Glutamatergic neuron (in vitro differentiated cells): ENCODE measurements at places on chromosomes 2 and 18. TPM values are rescaled to one million over a fixed set of nuclear protein-coding genes. Genes with fewer than 3 reads are reported as not detected.

LAMA3 gene
- 2.1 TPM for total RNA-seq

KCNG2 gene
- 1.6 TPM for total RNA-seq

DNA sequence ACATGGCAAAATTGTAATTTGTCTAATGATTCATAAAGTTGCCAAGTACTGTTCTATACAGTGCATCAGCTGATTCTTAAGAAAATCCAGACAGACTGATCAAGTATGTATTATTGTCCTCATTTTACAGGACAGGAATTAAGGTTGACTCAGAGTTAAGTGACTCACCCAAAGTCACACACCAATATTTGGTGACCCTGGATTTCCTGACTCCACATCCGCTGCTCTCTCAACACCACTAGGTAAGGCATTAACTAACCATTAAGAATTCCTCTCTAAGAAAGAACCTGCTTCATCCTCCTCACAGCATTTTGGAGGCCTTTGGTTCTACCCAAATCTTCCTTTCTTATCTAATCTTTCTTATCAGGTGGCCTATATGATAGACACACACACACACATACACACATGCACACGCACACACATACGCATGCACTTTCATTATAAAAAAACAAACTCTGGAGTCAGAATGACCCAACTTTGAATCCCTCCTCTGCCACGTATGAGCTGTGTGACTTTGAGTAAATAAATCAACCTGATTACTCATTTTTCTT lies 150.8 kb downstream of the ANKRD44 start:
- H3K4me3 ChIP-seq: no peak overlapping the region
- peaks cover 14% of the 10 kb centered on the region for H3K4me1 ChIP-seq
- H3K27ac ChIP-seq: no peak overlapping the region
- peaks cover 5% of the 10 kb centered on the region for H3K36me3 ChIP-seq

DNA sequence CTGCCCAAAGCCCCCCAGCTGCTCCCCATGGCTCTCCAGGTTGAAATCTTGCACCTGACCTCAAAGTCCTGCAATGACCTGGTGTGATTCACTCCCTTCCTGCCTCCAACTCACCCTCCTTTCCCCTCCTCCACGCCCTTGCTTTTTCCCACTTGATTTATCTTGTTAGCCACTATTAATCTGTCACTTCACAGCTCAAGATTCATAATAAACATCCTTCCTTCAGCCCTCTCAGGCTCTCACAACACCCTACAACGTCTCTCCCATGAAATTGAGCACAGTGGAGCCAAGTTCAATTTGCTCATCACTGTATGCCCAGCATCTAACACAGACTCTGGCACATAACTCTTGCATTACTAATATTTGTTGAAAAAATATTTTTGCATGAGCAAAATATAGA lies 85.6 kb upstream of the SLC35G4 start:
- H3K4me3 ChIP-seq: no peak overlapping the region
- no peaks in the 10 kb centered on the region for H3K4me1 ChIP-seq
- no peak overlapping the region for H3K27ac ChIP-seq
- H3K27me3 ChIP-seq: peaks cover 2% of the 10 kb centered on the region
- DNase-seq: no peak
- H3K36me3 ChIP-seq: peaks cover 6% of the 10 kb centered on the region

- H3K36me3 ChIP-seq: no peaks in the 10 kb centered on the region
- no peak overlapping the region for H3K27ac ChIP-seq
- H3K27me3 ChIP-seq: no peaks in the 10 kb centered on the region
Measured at GRCh38 chr2:64737547-64737946, 83.8 kb upstream of the SERTAD2 start.
